ENCODE measurements at places on chromosomes 3 and 15.
A peak's percentile ranks its signal among the peaks of the same experiment; 100 is the strongest.

DNA sequence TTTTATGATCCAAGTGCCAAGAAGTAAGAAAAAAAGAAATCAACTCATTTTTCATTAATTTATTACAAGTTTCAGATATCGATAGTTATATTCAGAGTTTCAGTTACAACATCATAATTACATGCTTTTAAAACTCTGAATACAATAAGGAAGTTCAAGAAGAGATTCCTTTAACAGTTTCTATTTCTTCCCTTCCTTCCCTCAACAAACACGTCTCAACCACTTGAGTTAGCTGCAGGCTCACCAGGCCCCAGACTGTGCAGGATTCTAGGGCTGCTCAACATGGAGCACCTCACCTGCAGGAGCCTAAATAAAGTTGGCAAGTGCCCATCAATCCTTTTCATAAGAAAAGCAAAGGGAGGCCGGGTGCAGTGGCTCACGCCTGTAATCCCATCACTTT is 79.2 kb upstream of the FNDC3B start:
- DNase-seq = no peak

DNA sequence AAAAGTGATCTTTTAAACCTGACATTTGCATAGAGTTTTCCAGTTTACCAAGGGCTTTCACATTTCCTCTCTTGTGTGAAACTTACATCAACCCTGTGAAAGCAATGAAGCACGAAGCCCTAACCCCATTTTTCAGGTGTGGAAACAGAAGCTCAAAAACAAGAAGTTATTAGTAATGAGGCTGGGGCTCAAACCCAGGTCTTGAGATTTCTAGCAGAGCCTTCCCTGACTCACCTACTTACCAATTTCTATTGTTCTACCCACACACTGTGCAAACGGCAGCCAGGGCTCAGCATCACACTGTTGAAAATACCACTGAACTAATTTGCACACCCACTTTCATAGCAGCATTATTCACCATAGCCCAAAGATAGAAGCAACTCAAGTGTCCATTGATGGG is 117.8 kb upstream of the IGF1R start:
- DNase-seq = no peak

GRCh38 chr15:81292523-81293001 is 31.4 kb downstream of the STARD5 start:
- peak; percentile 47 for DNase-seq

- DNase-seq = no peak
Measured at GRCh38 chr3:132660811-132661070, 612 bp downstream of the UBA5 start.

- DNase-seq = peak; percentile 51
Measured at GRCh38 chr15:84878504-84878903, 6.0 kb upstream of the SLC28A1 start.

DNA sequence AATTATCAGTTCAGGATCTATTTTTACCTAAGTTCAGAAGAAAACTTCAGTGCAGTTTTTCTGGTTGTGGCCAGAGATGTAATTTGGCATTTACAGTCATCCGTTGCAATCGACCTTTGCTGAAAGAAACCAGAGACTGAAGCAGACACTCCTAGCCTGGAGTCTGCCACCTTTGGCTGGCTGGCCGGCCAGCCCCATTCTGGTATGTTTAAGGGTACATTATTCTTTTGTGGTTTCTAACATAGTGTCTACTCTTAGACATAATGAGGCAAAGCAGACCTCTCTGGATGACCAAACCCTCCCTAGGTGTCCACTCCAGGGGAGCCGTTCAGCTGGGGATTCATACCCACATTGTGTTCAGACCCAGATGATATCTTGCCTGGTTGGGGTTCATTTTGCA is 275.9 kb upstream of the TPM1 start:
- no peak for DNase-seq

DNA sequence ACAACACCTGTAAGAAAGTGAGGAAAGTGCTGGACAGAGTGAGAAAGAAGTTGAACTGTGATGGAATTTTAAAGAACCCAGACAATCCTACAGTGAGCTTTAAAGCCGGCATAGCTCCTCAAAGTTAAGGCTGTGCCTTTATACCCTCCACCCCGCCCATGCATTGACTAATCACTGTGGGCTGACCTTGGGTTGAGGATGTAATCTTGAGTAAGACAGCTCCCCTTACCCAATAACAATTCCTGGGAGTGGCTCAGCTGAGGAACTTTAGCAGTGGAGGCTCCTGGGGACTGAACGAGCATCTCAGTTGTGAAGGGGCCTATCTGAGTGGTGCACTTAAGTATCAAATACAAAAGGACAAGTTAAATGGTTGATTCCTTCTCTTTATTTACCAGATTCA is 35.7 kb upstream of the ZNF770 start:
- DNase-seq = no peak

DNA sequence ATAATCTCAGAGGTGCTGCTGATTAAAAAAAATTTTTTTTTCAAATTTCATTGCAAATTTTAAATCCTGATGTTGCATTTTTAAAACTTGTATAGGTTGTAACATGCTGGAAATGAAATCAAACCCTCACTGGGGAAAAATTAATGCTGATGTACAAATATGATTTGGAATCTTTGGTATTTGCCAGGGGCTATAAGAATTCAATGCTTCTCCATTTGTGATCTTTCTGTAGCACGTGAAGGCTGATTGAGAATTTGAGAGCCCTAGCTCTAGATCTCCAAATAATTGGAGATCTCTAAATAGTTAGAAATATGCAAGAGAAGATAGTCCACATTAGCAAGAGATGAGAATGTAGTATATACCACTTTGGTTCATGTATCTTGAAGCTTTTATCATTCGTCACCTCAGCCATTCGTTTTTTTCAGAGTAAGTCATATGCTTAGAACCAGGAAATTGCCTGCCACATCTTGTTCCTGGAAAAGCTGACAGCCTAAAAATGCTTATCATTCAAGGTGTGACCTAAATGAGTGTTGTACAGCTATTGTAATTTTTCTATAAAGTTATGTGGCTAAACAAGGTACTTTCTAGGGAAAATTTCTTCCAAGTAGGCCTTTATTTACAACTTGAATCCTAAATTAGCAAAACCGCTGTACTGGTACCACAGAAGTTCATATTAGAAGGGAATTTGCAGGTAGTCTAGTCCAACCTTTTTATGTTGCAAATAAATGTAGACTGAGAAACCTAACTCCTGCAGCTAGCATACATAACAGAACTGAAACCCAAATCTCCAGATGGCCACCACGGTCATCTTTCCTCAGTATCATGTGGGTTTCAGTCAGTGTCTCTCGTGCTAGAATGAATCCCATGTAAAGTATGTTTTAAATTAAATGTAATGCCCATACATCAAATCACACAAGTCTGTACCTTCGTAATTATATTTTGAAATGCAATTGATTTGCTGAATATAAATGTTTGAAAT is 48.5 kb downstream of the FNDC3B start:
- no peak for DNase-seq

GRCh38 chr3:59660852-59661625 is 611.2 kb upstream of the CFAP20DC start:
- no peak for DNase-seq

DNA sequence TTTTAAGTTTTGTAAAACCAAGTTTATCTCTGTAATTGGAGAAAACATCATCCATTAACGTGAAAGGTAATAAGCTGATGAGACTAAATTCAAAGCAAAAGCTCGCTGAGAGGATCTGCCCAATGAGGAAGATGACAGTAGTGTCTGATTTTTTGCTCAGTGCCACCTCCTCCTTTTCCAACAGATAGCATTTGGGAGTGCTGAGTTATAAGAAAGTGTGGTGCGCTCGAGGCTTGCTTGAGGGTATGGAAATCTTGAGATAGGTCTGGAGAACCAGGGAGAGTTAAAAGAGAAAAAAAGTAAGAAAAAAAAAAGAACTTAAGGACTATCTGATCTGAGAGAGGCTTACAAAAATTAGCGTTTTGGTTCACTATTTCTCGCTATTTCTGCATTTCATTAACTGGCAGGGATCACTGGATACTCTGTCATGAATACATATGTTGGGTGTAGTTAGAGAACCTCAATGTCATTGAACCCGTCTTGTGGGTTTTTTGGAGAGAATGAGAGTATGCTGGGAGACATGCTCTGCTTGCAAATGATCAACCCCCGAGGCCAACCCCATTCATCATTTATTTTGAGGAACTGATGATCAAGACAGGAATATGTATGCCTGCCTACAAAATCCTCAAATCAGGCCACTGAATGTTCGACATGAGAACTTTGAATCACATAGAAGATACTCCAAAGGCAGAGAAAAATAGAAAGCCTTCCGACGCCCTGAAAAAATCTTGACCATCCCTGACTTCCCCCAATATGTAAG is 973 bp upstream of the USP13 start:
- DNase-seq = no peak

- no peak for DNase-seq
Measured at GRCh38 chr3:17342119-17342518, 400.3 kb downstream of the TBC1D5 start.

DNA sequence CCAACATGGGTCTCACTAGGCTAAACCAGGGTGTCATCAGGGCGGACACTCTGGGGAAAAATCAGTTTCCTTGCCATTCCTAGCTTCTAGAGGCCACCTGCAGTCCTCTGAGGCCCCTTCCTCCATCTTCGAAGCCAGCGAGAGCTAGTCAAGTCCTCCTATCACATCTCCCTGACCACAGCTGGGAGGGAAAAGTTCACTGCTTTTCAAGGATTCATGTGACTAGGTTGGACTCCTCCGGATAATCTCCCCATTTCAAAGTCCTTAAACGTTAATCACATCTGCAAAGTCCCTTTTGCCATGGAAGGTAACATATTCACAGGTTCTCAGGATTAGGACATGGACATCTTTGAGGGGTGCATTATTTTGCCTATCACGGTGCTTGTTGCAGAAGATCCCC is 35.9 kb upstream of the MAP3K13 start:
- no peak for DNase-seq

DNA sequence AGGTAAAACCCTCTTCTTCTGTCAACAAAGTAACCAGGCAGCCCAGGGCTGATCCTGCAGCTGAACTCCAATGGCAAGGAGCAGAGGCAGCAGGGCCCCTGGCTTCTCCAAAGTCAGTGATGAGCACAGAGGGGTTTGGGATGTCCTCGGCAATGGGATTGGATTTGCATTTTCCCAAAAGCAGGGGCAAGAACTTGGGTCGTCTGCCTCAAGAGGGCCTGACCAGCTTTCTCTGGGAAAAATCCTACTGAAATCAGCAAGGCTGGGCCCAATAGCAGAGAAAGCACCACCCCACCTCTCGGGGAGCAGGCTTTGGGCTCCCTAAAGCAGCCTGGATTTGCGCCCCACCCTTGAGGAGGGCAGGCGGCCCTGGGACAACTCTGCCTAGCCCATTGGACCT is 210.0 kb upstream of the IGF1R start:
- DNase-seq = no peak

GRCh38 chr3:118973050-118973449 is 61.6 kb downstream of the IGSF11 start:
- no peak for DNase-seq

GRCh38 chr3:68447885-68448284 is 484.5 kb downstream of the TAFA4 start:
- no peak for DNase-seq

DNA sequence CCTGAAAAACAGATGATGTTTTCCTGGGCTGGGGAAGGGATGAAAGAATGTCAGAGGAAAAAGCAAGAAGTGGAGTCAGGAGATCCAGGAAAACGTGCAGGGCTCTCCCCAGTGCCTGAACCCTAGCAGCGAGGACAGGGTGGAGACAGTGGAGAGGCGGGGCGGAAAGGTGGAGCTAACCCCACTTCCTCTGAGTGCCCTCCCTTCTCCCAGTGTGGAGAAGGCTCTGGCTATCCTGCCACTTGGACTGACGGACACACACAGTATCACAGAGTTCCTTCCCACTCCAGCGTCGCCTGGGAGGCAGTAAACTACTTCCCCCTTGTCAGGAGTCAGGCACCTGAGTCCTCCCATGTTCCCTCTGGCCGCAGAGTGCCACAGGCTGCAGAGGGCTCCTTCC is 125.3 kb upstream of the CHRNA7 start:
- no peak for DNase-seq

GRCh38 chr3:105944276-105944675 is 75.5 kb upstream of the CBLB start:
- DNase-seq = no peak

DNA sequence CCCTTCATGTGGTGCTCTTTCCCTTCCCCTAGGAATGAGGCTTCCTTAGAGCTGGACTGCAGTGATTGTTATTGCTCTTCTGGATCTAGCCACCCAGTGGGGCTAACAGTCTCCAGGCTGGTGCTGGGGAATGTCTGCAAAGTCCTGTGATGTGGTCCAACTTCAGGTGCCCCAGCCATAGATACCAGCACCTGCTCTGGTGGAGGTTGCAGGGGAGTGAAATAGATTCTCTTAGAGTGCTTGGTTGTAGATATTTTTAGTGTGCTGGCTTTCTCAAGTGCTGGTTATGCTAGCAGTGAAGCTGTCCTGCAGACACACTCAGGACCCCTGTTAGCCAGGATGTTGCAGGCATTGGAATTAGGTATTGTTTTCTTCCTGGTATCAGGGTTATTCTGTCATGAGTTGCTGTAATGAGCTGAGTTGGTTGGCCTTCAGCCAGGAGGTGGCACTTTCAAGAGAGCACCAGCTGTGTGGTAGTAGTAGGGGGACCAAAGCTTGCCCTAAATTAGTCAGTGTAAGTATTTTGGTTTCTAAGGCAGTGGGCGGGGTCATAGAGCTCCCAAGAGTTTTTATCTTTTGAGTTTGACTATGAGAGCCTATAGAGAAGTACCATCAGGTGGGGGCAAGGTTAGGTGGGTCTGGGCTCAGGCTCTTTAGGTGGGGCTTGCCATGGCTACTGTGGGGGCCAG is 317.5 kb upstream of the SGO1 start:
- no peak for DNase-seq

GRCh38 chr15:87671289-87671688 is 585.2 kb downstream of the NTRK3 start:
- DNase-seq = no peak

DNA sequence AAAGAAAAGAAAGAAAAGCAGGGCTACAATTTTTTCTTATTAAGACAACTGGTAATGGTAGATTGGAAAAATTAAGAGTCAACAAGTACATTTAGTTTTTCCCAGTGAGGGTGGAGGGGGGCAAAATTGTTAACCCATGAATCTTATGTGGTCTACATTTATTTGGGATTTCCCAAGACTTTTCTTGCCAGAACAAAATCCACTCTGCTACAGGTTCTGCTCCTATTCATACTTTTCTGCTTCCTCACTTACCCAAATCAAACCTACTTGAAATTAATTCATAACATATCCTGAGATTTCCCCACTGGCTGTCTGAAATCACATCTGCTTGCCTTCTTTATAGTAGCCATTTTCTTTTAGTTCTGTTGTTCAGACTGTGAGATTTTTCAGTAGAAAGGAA is 41.1 kb downstream of the VGLL3 start:
- no peak for DNase-seq

GRCh38 chr3:43542328-43543043 is 79.3 kb downstream of the ANO10 start:
- DNase-seq = no peak

DNA sequence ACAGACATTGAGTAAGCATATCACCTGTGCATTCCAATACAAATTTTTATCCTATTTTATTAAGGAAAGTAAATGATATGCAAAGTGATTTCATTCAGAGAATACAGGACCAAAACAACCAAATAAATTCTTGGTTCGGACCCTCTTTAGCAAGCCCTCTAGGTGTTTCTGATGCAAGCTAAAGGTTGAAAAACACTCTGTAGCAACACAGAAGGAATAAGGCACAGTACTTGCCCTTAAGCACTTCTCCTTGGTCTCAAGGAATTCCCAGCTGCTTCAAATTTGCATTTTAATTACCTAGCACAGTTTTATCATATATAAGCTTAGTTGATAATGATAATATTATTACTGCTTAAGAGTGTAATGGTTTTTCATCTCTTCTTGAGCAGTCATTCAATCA is 288.4 kb downstream of the KCNH8 start:
- DNase-seq = no peak
